ENCODE measurements at places on chromosomes 7 and 10. TPM values are rescaled to one million over a fixed set of nuclear protein-coding genes. Genes with fewer than 3 reads are reported as not detected.

The DKK1 gene
- 4.0 TPM for polyA plus RNA-seq

The FAM25G gene
- not detected for polyA plus RNA-seq

The PRTFDC1 gene
- polyA plus RNA-seq = 14.1 TPM

The AZGP1 gene
- 235 TPM for polyA plus RNA-seq

The TAS2R5 gene
- polyA plus RNA-seq = not detected

The EBF3 gene
- polyA plus RNA-seq = 0.19 TPM

The SRGN gene
- 26.6 TPM for polyA plus RNA-seq

DNA sequence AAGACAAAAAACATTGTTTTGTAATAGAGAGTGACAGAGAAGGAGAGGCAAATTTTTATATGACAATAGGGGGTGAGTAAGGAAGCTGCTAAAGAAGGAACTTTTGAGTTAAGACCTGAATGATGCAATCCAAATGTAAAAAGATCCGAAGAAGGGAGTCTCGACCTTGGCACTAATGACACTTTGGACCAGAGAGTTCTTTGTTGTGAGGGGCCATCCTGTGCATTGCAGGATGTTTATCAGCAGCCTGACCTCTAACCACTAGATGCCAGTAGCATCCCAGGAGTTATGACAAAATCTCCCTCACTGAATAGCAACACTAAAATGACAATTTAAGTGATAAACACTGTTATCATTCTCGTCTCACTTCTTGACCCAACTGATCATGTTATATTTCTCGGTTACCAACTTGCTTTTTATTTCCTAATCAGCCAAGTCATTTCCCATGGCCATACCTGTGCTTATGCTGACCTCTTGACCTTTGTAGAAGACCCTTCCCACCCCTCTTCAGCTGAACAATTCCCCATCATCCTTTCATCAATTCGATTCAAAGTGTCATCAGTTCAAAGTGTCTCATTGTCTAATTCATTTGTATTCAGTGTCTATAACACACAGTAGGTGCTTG is 30.0 kb downstream of the DGKI start:
- no peak overlapping the region for H3K27ac ChIP-seq
- DNase-seq = no peak
- H3K36me3 ChIP-seq = no peaks in the 10 kb centered on the region

GRCh38 chr7:29619848-29620555 is 56.4 kb downstream of the PRR15 start:
- H3K27ac ChIP-seq = no peak overlapping the region
- H3K4me3 ChIP-seq = no peak overlapping the region
- H3K4me1 ChIP-seq = no peaks in the 10 kb centered on the region
- H3K36me3 ChIP-seq = no peaks in the 10 kb centered on the region

DNA sequence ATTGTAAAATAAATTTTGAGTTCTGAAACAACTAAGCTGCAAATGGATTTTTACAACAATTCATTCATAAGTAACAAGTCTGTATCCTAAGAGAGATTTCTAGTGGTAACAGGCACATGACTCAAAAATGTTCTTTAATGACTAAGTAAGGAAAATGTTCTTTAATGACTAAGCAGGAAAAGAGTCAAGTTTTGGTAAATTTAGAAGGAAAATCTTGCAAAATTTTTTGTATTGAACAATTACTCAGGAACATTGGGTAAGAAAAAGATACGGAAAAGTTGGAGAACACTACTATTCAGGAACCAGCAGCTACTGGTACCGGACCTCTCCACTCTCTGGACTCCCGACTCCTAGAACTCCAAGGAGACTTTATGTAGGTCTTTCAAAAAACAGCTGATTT is 33.5 kb downstream of the HYCC1 start:
- H3K27me3 ChIP-seq = no peaks in the 10 kb centered on the region
- DNase-seq = no peak
- no peaks in the 10 kb centered on the region for H3K4me1 ChIP-seq
- no peak overlapping the region for H3K27ac ChIP-seq
- H3K4me3 ChIP-seq = no peak overlapping the region

DNA sequence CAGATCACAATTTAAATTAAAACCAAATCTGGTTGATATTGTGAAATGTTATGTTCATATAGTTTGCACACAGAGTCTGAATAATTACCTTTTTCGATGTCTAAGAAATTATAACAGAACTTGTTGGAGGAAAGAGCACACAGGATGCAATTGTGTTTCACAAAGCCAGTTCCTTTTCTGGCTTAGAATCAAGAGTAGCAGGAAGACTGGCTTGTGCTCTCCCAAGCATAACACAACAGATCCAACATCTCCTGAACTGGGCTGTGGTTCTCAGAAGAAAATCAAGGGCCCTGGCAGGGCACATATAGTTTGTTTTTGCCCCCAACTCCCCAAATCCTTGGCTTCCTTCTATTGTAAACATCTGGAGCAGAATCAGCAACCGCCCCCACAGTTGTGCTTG is 62.7 kb downstream of the LRRC4 start:
- no peak overlapping the region for H3K4me3 ChIP-seq
- no peaks in the 10 kb centered on the region for H3K4me1 ChIP-seq
- no peaks in the 10 kb centered on the region for H3K27me3 ChIP-seq
- no peaks in the 10 kb centered on the region for H3K36me3 ChIP-seq
- DNase-seq = no peak

DNA sequence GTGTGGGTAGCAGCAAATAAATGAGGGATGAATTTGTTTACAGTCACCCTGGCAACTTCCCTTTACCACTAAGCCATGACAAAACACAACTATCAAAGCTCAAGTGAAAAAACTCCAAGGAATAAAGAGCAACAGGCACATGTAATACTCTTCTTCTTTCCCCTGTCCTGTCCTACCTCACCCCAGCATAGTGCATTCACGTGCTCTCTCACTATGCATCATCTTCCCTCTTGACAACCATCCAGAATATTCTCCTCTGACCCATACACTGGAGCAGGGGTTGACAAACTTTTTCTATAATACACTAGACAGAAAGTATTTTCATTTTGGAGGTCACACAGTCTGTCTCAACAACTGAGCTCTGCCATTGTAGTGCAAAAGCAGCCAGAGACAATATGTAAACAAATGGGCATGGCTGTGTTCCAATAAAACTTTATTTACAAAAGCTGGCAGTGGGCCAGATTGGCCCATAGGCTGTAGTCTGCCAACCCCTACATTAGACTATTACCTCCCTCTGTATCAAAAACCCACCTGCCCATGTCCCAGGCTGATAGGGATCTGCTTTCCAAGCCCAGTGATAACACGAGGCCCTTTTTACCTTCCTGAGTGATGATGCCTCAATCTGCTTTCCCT is 354.5 kb downstream of the FGFR2 start:
- H3K4me3 ChIP-seq = no peak overlapping the region
- H3K27ac ChIP-seq = no peak overlapping the region
- no peaks in the 10 kb centered on the region for H3K36me3 ChIP-seq
- no peaks in the 10 kb centered on the region for H3K4me1 ChIP-seq
- H3K27me3 ChIP-seq = no peaks in the 10 kb centered on the region

GRCh38 chr7:117859246-117859812 is 13.9 kb downstream of the CTTNBP2 start:
- peaks cover 8% of the 10 kb centered on the region for H3K4me1 ChIP-seq
- no peaks in the 10 kb centered on the region for H3K27me3 ChIP-seq
- H3K27ac ChIP-seq = no peak overlapping the region
- no peaks in the 10 kb centered on the region for H3K36me3 ChIP-seq
- H3K4me3 ChIP-seq = no peak overlapping the region
- DNase-seq = no peak

DNA sequence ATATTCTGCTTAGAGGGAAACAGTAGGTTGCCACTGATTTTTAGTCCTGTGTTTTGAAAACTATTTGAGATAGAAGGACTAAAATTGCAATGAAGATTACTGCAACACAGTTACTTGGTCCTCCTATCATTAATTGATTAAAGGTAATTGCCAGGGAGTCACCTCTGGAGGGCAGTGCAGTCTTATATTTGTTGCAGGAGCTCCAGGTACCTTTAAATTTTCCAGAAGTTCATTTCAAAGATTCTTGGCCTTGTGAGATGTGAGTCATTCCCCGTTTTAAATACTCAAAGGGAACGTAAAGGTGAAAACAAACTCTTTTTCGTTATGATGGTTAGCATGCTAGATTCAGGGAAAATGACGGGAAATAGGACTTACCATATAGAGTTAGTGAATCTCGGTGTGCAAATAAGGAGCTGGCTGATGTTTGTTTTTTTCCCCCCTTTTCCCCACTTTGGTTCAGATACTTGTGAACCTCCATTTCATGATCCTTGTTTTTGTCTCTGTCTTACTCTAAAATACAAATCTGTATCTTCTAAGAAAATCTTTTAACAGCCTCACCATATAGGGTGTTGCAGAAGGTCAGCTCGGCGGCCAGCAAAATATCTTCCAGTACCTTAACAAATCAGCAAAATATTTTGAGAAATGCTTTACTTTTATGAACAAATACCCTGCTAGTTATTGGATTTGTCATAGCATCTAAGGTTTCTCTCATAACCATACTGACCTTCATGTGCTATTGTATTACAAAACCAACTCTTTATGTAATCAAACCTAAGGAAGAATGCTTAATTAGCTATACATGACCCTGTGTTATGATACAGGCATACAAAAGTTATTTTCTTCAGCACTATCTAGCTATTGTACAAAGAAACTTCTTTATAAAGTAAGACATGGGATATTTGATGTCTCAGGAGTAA is 143.0 kb upstream of the HDAC9 start:
- H3K4me1 ChIP-seq = peaks cover 29% of the 10 kb centered on the region
- H3K4me3 ChIP-seq = no peak overlapping the region
- H3K27ac ChIP-seq = no peak overlapping the region
- no peaks in the 10 kb centered on the region for H3K27me3 ChIP-seq
- H3K36me3 ChIP-seq = no peaks in the 10 kb centered on the region

GRCh38 chr7:83672157-83672556 is 23.2 kb upstream of the SEMA3E start:
- H3K4me3 ChIP-seq = no peak overlapping the region
- no peak overlapping the region for H3K27ac ChIP-seq
- no peak for DNase-seq
- no peaks in the 10 kb centered on the region for H3K36me3 ChIP-seq
- no peaks in the 10 kb centered on the region for H3K4me1 ChIP-seq

DNA sequence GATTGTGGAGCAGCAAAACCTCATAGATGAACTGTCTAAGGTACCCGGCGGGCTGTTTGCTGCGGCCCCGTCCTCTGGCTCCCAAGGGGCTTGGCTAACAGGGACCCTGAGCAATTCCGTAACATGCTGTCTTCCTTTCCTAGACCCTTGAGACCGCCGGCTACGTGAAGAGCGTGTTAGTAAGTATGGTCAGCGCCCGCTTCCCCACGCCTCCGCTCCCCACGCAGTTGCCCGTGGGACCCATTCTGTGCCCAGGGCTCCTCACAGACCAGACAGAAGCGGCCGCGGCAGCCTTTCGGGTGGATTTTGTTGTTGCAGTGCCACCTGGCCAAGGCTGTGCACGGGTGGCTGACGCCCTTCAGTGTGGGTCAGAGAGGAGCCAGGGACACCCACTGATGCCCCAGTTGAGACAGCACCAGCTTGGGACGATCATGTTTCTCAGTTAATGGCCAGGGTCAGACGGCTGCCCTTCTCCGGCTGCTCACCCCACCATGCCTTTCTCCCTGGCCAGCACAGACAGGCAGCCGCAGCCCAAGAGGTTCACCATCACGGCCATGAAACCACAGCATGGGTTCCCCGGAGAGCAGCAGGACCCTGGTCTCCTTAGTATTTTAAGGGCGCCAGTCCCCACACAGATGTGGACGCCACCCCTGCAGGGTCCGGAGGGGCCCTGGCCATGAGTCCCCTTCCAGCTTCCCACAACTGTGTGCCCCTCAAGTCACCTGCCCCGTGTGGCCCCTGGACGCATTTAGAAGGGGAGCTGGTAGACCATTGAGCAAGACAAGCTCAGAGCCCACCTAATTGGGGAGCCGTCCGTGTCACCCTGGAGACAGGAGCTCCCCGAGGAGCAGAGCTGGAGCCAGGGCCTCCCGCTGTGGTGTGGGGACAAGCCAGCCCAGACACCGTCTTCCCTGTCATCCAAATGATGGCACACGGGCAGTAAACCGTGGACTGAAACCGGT is 49.4 kb upstream of the DPYSL4 start:
- no peak for DNase-seq
- H3K4me1 ChIP-seq = peaks cover 3% of the 10 kb centered on the region
- H3K27ac ChIP-seq = no peak overlapping the region
- no peak overlapping the region for H3K4me3 ChIP-seq
- H3K27me3 ChIP-seq = peaks cover 34% of the 10 kb centered on the region
- no peaks in the 10 kb centered on the region for H3K36me3 ChIP-seq

DNA sequence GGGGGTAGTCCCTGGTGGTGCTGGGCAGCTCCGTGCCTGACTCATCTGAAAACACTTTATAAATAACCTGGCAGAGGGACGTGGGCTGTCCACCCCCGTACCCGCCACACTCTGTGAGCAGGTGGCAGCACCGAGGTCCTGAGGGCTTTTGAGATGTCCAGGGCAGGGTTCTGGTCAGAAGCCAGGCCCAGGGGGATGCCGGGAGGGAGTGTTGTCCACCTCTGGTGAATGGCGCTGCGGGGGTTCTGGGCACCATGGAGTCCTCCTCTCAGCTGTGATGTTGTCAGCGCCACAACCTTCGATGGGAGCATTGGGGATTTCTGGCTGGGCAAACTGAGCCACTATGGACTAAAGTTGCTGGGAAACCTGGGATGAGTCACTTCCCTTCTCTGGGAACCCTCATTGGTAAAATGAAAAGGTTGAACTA is 27.4 kb upstream of the GOLGA7B start:
- H3K27ac ChIP-seq = no peak overlapping the region
- H3K27me3 ChIP-seq = peaks cover 6% of the 10 kb centered on the region
- no peak overlapping the region for H3K4me3 ChIP-seq
- no peaks in the 10 kb centered on the region for H3K4me1 ChIP-seq
- DNase-seq = no peak
- H3K36me3 ChIP-seq = no peaks in the 10 kb centered on the region

GRCh38 chr10:14588084-14588937 is 186.4 kb downstream of the FAM107B start:
- H3K27me3 ChIP-seq = no peaks in the 10 kb centered on the region
- H3K27ac ChIP-seq = peak overlapping the region; percentile 90
- H3K4me3 ChIP-seq = no peak overlapping the region
- peaks cover 8% of the 10 kb centered on the region for H3K36me3 ChIP-seq
- DNase-seq = no peak

- H3K27me3 ChIP-seq = peaks cover 5% of the 10 kb centered on the region
- peak overlapping the region; percentile 65 for H3K27ac ChIP-seq
- DNase-seq = no peak
- no peak overlapping the region for H3K4me3 ChIP-seq
- no peaks in the 10 kb centered on the region for H3K36me3 ChIP-seq
These were observed 39.4 kb upstream of the TARP start for GRCh38 chr7:38312821-38313220.

DNA sequence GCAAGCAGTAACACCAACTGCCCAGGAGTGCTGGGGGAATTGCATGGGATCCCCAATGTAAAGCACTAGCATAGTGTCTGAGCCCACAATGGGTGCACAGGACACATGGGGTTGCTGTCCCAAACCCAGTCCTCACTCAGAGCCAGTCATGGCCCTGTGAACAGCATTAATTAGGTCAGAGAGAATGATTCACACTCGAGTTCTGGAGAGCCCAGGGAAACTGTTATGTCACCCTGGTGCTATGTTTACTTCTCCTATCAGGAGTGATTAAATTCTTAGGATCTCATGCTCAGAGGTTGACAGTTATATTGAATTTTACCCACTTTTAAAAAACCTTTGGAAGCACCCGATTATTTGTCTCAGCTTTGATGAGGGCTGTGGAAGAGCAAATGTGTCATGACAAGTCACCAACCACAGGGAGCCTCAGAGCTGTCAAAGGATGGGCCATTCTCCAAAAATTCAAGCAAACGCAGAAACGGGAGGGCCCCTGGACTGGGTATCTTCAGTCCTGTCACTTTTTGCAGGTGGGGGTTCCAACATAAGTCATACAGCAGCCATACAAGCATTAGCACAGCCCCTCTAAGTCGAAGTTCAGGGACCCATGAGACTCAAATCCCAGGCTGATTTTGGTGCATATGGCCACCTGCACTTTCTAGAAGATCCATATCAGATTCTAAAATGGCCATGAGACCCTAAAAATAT is 1.3 kb upstream of the RASSF4 start:
- H3K36me3 ChIP-seq = no peaks in the 10 kb centered on the region
- DNase-seq = peak; percentile 62
- peak overlapping the region; percentile 60 for H3K4me3 ChIP-seq
- peaks cover 65% of the 10 kb centered on the region for H3K4me1 ChIP-seq
- H3K27ac ChIP-seq = peak overlapping the region; percentile 93

Measured in stomach (tissue), 19 donors.